ENCODE measurements at places on chromosomes 16 and 17. TPM values are rescaled to one million over a fixed set of nuclear protein-coding genes. Genes with fewer than 3 reads are reported as not detected.

FOXF1 gene
- total RNA-seq: 0.44 TPM

TMEM204 gene
- total RNA-seq: 42.2 TPM

INCA1 gene
- total RNA-seq: 1.7 TPM

SLC7A5 gene
- total RNA-seq: 5.8 TPM

ACE gene
- total RNA-seq: 3.4 TPM

NDUFAB1 gene
- 774 TPM for total RNA-seq

APOBR gene
- total RNA-seq: 0.78 TPM

HID1 gene
- total RNA-seq: 11.7 TPM

OTOA gene
- not detected for total RNA-seq

Data from right atrium auricular region (tissue), 2 donors.